Stomach (tissue), 19 donors: ENCODE measurements at places on chromosomes 4 and X. TPM values are rescaled to one million over a fixed set of nuclear protein-coding genes. Genes with fewer than 3 reads are reported as not detected.

Gene TASL
- total RNA-seq = 6.4 TPM

Gene HHIP
- 8.8 TPM for total RNA-seq

DNA sequence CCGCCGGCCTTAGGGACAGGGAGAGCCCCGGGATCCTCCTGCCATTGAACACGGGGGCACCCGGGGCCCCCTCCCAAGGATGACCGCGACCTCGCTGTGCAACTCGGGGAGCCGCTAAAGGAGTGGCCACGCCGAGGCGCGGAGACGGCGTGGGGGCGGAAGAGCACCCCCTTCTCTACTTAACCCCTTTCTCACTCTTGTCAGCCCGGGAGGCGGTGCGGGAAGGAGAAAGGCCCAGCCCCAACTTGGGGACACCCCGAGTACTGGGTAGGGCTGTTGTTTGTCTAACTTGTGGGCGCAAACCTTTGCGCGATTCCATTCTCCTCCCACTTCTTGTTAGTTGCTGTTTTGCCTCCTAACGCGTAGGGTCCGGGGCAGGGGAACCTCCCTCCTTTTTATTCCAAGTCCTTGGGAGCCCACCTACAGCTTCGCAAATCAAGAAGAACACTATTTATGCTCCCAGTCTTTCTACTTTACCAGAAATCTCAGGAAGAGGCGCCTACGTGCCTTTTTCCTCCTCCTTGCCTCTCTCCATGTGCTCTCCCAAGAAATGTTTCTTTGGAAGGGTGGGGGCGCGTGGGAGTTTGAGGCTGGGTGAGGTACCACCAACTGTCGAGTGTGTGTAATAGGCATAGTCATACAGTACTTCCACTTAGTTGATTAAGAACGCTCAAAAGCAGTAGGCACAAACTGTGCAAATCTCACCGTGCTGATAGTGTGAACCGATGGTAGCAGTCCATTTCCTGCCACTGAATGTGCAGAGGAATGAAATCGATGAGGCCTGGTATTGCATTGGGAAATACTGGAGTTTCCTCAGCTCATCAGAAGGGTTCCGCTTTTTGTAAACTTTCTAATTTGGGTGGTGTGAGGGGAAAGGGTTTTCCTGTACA, 813 bp downstream of the DIAPH2 start:
- H3K36me3 ChIP-seq = no peaks in the 10 kb centered on the region
- peak; percentile 35 for DNase-seq
- H3K4me3 ChIP-seq = peak overlapping the region; percentile 61
- H3K27me3 ChIP-seq = no peaks in the 10 kb centered on the region

GRCh38 chrX:17440836-17441235, 65.8 kb downstream of the NHS start:
- H3K4me1 ChIP-seq = peaks cover 3% of the 10 kb centered on the region
- no peak for DNase-seq
- no peak overlapping the region for H3K27ac ChIP-seq

DNA sequence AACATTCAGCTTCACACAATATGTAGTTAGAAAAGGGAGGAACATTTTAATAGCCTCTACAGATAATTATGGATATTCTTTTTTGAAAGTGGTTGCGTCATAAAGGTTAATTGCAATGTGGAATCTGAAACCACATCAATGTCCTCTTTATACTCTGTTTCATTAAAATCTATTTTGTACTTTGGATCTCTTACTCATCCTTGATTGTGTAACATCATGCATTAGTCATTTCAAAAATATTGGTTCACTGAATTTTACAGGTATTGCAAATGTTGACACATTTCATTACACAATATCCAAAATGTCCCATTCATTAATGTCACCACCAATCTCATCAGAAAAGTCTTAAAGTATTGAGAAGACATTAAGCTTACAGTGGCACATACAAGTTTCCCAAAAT, 62.7 kb upstream of the USP9X start:
- no peak overlapping the region for H3K27ac ChIP-seq
- H3K4me3 ChIP-seq = no peak overlapping the region
- H3K4me1 ChIP-seq = no peaks in the 10 kb centered on the region
- H3K36me3 ChIP-seq = no peaks in the 10 kb centered on the region

GRCh38 chr4:26889356-26889755, 28.7 kb downstream of the STIM2 start:
- H3K27me3 ChIP-seq = no peaks in the 10 kb centered on the region
- no peak for DNase-seq
- no peak overlapping the region for H3K27ac ChIP-seq
- H3K4me1 ChIP-seq = peaks cover 40% of the 10 kb centered on the region
- H3K36me3 ChIP-seq = no peaks in the 10 kb centered on the region
- no peak overlapping the region for H3K4me3 ChIP-seq

GRCh38 chr4:14583331-14583730, 418.9 kb upstream of the CPEB2 start:
- no peaks in the 10 kb centered on the region for H3K36me3 ChIP-seq
- no peak for DNase-seq
